ENCODE measurements at places on chromosomes 3 and 15.
A peak's percentile ranks its signal among the peaks of the same experiment; 100 is the strongest.

- no peak for DNase-seq
These were observed 424.3 kb upstream of the ATP10A start for GRCh38 chr15:26287381-26287780.

DNA sequence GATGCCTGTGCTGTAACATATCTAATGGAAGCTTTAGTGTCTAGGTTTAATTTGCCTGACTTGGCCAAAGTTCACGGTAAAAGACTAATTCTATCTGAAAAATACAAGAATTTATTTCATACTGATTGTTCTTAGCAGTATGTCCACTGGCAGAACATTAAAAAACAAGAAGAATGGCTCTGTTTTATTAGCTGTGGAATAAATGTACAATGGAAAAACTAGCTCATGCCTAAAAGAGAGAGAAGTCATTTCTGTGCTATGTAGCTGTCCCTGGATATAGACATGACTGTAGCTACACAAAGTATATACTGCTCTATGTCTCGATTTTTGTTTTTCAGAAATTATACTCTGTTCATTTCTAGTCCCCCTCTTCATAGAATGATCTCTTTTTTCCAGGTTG lies 13.9 kb upstream of the VGLL3 start:
- DNase-seq, result no peak

DNA sequence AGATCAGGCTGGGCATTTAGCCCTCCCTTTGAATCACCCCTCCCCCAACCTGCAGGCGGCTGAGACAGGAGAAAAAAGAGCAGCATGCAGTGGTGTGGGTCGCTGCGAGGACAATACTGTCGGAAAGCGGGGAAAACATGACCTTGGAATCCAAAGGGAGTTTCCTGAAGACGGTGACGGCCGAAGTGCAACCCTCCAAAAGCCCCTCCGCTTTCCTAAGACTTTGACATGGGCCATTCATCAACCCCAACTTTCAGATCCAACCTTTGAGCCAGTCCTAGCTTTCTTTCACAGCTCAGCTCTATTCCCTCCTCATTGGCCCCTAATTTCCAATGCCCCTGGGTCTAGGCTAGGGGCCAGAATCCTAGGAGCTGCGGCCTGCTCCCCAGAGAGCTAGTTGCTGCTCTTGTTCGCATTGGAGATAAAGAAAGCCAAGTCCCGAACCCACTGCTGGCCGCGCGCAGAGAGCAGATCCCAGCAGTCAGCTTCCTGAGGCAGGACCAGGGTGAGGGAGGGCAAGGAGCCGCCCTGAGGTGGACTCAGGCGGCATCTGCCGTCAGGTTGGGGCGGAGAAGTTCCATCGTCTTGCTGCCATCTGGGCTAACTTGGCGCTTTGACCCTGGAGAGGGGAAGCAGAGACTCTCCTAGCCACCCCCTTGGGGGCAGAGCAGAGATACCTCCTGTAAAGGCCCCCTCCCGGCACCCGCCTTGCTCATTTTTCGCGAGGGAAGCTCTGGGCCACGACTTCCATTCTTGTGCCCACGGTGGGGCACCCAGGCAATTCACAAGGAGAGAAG lies 914 bp downstream of the ZIC4 start:
- DNase-seq, result peak; percentile 83

- DNase-seq, result no peak
These were observed 114.2 kb downstream of the NEK11 start for GRCh38 chr3:131140891-131141290.

- DNase-seq, result no peak
These were observed 87.9 kb downstream of the CHST2 start for GRCh38 chr3:143207338-143207961.

DNA sequence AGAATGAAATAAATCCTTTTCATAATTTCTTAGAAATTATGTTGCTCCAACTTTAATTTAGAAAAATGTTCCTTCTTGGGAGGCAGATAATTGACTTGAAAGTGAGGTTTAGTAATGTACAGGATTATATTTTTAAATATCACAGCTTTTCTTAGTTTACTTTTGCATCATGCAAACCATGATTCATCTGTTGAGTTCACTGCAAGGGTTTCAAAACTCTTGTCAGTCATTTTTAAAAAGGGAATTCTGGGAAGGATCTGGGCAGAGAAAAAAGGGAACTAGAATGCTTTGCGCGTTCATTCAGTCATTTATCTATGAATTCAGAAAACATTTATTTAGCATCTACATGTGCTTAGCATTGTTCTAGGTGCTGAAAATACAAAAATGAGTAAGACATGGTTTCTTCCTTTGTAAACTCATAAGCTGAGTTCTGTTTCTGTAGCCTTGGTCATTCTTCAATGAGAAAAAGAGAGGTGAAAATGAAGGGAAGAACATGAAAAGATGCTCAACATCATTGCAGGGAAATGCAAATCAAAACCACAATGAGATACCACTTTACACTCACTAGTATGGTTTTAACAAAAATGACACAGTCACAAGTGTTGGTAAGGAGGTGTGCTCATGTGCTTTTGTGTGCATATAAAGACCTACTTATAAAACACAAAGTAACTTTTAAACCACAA lies 209.1 kb downstream of the NR1D2 start:
- no peak for DNase-seq

DNA sequence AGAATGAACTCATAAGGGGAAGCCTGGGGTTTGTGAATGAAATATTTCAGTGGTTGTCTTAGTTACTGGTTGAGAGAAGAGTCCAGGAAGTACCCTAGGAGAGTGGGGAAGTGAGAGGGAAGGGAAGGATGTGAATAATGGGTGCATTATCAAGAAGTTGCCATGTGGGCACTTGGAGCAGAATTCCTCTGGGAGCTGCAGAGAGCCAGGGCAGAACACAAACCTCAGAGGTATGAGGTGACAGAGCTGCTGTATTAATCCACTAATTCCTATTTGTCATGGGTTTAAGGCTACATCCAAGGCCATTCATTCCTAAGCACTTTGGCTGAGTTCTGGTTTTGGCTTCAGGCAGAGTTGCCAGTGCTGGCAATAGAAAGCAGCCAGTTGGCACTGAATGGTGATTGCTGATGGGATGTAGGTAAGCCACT lies 29.0 kb downstream of the NDUFB4 start:
- DNase-seq, result peak; percentile 30

- DNase-seq, result no peak
These were observed 11.9 kb downstream of the ARIH2 start for GRCh38 chr3:48930590-48930989.

GRCh38 chr15:66797921-66798320 lies 95.9 kb downstream of the SMAD6 start:
- DNase-seq, result no peak

GRCh38 chr3:45858809-45859543 lies 17.1 kb upstream of the LZTFL1 start:
- DNase-seq, result no peak

- DNase-seq, result no peak
These were observed 26.2 kb downstream of the DNAAF4 start for GRCh38 chr15:55481842-55482241.
